Right hindlimb (tissue), 1 donor: ENCODE measurements at places on chromosomes 7 and 10.
A peak's percentile ranks its signal among the peaks of the same experiment; 100 is the strongest.

DNA sequence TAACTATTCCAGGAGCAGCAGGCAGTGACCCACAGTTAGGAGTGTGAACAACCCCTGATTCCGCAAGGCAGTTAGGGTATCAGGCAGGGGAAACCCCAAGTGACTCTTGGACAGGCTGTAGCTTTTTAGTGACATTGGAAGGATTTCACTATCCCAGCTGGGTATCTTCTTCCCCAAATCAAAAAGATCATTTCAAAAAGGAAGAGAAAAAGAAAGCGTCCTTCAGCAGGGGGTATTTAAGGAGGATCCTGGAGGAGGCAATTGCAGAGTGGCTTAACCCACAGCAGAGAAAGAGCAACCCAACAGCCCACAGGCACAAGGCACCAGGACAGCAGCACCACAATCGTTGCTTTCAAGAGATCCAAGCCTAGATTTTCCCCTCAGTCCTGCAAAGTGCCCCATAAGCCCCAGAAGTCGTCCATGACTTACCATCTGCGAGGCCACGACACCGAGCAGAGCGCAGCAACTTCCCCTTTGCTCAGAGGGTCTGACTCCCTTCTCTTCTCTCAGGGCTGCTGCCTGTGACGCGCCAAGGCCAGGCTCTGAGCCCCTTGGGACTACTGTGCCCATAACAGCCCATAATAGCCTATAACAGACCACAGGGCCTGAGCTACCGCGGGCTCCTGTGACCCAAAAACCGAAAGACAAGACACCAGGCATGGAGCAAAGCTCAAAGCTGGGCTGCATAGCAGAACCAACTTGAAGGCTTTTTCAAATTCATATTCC, 19.8 kb downstream of the PIK3AP1 start:
- no peak for DNase-seq

DNA sequence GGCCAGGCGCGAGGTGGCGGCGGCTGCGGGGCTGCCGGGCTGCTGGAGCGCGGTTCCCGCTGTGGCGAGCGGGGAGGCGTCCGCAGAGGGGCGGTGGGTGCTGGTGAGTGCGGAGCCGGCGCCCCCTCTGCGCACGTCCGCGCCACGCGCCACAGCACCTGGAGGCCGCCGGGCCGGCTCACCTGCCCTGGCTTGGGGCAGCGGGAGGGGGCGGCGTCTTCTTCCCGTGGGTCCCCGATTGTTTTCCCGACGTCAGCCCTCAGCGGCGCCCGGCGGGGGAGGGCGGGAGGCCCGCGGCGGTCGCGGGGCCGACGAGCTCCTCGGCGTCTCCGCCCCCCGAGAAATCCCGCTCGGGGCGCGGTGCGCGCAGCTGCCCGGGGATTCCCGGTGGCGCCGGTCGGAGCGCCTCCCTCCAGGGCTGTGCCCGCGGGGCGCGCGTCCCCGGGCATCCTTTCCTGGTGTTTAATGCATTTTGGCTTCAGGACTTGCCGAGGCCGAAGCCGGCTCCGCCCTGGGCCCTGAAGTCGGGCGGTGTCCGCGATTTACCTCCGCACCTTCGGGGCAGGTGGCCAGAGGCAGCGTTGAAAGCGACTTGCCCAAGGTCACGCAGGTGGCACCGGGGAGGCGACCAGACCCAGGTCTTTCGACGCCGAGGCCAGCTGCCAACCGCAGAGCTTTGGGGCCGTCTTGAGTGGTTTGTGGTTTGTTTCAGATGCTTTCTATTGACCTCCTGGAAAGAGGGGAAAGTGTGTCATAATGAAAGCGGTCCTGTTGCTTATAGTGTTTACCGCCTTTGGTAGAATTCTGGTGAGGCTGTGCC, 561 bp downstream of the PLEKHA1 start:
- peak; percentile 73 for DNase-seq

- DNase-seq: no peak
Measured at GRCh38 chr7:124076841-124077240, 44.0 kb upstream of the TMEM229A start.

DNA sequence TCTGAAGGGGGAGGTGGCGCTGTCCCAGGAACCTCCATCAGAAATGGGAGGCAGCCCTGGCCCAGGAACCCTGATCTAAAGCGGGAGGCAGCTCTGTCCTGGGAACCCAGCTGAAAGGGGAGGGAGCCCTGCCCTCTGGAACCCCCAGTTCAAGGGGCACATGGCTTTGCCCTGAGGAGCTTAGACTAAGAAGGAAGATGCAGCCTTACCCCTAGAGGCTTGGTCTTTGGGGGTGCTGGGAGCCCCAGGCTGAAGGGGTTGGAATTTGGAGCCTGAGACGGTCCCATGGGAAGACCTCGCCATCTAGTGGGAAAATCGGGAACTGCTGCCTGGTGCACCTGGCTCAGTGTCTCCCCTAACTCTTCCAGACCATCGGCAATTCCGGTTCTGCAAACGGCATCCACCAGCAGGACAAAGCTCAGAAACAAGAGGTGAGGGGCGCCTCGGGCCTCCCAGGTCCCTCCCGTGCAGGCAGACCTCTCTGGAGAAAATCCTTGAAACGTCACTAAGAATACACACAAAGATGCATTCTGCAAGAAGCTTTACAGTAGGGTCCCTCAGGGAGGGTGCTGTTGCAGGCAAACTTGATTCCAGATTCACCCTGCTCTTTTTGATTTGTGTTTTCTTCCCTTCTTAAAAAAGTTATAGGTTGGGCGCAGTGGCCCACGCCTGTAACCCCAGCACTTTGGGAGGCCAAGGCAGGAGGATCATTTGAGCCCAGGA, 52.4 kb upstream of the GTF2IRD1 start:
- DNase-seq: peak; percentile 67

GRCh38 chr7:897771-898376, 21.5 kb downstream of the GET4 start:
- DNase-seq: peak; percentile 66

DNA sequence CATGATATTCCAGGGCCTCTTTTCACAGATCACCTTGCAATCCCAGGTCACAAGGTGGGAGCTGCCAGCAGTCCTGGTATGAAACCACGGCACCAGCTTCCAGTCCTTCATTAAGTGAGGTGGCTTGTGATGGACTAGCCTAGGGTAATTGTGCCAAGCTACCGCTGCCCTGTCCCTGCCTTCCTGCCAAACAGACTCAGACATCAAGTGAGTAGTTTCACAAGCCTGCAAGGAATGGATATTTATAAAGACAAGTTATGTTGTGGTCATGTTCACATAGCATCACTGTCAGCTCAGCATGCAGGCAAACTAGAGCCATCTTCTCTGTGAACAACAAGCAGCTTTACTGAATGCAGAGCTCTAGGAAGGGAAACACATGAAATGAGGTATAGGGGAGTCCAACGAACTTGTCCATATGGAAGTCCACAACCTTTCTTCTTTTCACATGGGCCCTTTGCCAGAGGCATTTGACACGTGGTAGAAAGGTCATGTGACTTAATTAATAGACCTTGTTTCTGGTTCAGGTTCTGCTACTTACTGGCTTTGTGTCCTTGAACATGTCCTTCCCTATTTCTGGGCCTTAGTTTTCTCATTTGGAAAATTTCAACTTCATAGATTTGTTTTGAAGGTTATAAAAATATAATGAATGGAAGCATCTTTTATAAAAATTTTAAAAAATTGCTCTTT, 1061.2 kb downstream of the KCNMA1 start:
- no peak for DNase-seq

- no peak for DNase-seq
Measured at GRCh38 chr10:47309408-47310089, 9.6 kb downstream of the GDF10 start.

GRCh38 chr7:19619122-19619521, 89.7 kb downstream of the POLR1F start:
- no peak for DNase-seq

- DNase-seq: no peak
Measured at GRCh38 chr10:78904196-78904595, 164.6 kb upstream of the ZMIZ1 start.

DNA sequence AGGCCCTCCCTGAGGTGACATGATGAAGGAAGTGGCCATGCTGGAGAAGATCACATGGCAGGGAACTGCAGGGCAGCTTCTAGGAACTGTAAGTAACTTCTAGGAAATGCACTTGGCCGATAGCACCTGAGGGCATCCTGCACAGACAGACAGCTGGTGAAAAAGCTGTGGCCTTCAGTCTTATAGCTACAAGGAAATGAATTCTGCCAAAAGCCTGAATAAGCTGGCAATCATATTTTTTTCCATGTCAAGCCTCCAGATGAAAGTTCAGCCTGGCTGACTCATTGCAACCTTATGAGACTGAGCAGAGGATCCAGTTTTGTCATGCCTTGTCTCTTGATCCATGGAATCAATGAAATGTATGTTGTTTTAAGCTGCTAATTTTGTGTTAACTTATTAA, 91.1 kb upstream of the CACNA2D1 start:
- DNase-seq: no peak

DNA sequence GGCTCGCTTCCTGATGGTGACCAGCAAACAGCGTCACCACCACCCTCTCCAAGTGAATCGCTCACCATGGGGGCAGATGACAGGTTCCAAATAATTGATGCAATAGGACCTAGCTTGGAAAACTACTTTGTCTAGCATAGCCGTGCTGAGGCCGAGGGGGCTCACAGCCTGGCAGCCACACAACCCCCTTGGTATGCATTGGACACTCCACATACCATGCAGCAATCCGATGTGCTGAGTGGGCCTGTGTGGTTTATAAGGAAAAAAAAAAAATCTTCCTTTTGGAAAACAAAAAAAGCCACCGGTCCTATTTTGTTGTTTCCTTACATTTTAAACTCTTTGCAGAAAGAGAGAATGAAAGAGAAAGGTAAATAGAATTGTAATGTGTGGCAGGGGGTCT, 15.1 kb downstream of the GATA3 start:
- DNase-seq: no peak

- DNase-seq: no peak
Measured at GRCh38 chr7:148218603-148219002, 372.0 kb upstream of the C7orf33 start.

DNA sequence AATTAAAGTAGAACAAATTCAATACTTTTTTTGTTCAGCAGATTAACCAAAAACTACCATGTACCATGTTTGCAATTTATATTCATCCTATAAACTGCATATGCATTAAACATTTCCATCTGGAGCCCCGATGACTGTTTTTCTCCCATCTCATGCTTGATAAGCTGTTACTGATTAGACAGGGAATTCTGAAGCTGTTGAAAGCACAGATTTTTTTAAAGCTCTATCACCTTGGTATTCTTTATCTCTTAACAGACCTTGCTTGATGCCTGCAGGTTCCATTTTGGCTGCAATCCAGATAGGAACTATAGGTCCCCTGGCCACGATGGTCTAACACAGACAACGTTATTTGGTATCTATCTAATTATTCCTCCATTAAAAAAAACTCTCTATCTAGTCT, 961.7 kb downstream of the CNTNAP2 start:
- DNase-seq: no peak

DNA sequence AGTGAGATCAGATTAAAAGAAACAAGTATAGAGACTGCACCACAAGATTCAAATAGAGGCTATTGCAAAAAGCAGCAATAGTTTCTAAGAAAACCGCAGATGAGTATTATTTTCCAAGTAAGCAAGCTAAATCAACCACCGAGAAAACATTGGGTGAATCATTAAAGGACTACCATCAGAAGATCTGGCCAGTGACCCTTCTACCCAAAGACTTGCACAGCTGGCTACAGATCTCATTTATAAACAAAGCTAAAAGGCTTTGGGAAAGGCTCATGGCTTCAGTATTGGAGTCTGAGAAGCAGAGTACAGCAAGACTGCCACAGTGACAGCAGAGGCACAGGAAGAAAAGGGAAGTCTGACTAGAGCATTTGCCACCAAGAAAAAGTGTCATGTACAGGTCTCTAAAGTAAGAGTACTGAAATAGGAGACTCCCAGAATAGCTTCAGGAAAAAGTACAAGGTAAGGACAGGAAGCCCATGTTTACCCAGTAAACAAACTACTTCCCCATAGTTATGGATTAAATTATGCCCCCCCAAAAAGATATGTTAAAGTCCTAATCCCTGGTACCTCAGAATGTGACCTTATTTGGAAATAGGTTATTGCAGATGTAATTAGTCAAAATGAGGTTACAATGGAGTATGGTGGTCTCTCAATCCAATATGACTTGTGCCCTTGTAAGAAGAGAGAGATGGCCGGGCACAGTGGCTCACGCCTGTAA, 19.0 kb downstream of the STEAP1 start:
- no peak for DNase-seq

GRCh38 chr7:12805957-12806356, 118.5 kb downstream of the ARL4A start:
- DNase-seq: no peak

GRCh38 chr10:44962870-44963738, 3.5 kb downstream of the RASSF4 start:
- DNase-seq: peak; percentile 75

- no peak for DNase-seq
Measured at GRCh38 chr7:128160296-128160695, 80.8 kb upstream of the LEP start.

DNA sequence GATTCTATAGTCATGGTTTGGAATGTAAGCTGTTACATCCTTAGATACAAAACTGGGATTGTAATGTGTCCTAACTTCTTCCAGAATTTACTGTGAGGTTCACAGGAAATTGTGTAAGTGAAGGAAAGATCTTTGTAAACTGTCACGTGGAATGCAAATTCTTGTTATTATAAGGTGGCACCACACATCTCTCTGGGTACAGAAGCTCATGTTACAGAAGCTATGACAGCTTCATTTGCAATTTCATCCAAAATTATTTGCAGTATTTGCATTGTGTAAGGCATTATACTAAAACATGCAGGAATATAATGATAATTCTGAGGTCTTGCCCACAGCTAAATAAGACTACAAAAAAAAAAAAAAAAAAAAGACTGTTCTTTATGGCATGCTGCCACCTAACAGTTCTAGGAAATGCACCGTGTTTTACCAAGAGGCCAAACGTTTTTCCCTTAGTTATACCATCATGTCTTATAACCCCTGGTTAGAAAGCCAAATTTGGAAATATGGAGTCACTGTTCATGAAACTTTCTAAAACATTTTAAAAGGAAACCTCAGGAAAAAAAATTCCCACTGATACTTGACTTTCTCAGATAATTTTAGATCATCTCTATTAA, 17.6 kb downstream of the MINDY3 start:
- DNase-seq: no peak

DNA sequence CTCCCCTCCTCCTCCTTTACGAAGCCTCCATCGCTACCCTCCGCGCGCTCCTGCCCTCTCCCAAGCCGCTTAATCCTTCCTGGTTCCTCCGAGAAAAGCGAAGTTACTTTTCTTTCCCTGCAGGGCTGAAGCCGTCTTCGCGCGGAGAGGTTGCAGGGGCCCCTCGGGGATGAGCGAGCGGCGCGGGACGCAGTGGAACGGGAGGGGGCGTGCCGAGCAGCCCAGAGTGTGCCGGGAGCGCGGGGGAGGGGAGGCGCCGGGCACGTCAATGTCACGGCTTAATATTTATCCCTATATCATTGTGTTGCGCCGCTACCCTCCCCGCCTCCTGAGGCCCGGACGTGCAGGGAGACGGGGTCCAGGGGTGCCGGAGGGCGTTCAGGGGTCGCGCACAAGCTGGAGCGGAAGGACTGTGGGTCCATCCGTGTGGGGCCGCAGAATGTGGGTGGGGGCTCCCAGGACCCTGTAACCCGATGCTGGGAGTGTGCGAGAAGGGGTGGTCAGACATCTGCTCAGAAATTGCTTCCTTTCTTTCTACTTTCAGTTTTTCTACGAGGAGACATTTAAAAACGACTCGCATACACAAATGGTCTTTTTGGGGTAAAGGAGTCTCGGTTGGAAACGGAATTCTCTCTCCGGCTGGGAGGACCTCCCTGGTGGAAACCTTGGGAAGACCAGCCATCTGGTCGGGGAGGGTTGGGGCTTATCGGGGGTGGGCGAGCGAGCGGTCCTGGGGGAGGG, 2.4 kb downstream of the CDK6 start:
- peak; percentile 92 for DNase-seq
